ENCODE measurements at places on chromosomes 3 and 15.

DNA sequence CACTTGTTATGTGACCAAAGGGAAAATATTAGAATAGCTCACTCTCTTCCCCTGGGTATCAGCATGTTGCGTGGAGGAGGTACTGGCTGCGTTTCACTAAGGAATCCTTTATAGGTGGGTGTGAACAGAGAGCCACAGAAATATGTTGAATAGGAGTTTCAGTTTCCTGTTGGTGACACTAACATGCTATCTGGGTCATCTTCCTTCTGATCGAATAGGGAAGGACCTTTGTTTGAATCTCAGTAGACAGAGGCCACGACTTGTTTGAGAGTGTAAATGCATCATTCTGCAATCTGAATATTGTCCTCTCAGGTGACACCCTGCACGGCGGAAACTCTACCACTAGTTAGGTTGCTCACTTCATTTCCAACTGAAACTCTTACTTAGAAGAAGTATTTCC, 157.9 kb upstream of the SLC2A2 start:
- DNase-seq, result peak; percentile 7

GRCh38 chr3:39443530-39443929, 23.9 kb upstream of the MOBP start:
- DNase-seq, result no peak

DNA sequence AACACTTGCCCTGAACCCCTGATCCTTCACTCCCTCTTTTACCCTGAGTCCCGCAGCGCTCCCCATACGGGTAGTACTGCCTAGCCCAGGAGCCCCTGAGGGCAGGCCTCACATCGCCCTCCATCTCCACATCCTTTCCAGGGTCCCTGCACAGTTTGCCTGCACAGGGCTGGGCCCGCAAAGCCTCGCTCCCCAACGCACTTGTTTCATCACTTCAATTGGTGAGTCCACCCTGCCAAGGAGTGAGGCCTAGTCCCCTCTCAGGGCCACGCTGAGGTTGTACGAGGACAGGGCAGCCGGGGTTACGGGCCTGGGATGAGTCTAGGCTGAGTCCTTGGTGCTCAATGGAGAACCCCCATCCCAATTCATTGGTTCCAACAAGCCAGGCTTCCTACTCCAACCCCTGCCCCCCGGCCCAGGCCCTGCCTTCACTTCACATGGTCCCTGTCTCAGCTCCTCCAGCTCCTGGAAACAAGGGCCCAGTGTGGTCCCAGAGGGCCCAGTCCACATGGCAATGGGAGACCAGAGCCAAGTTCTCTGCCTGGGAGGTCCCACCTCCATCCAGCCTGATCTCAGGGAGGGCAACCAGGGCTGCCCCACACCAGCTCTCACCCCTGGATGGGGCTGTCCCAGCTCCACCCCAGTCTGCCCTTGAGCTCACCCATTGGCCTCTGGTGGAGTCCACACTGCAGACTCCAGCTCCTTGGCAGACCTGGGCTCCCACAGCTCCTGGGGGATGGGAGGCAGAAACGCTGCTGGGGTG, 12.4 kb upstream of the CLK3 start:
- no peak for DNase-seq

DNA sequence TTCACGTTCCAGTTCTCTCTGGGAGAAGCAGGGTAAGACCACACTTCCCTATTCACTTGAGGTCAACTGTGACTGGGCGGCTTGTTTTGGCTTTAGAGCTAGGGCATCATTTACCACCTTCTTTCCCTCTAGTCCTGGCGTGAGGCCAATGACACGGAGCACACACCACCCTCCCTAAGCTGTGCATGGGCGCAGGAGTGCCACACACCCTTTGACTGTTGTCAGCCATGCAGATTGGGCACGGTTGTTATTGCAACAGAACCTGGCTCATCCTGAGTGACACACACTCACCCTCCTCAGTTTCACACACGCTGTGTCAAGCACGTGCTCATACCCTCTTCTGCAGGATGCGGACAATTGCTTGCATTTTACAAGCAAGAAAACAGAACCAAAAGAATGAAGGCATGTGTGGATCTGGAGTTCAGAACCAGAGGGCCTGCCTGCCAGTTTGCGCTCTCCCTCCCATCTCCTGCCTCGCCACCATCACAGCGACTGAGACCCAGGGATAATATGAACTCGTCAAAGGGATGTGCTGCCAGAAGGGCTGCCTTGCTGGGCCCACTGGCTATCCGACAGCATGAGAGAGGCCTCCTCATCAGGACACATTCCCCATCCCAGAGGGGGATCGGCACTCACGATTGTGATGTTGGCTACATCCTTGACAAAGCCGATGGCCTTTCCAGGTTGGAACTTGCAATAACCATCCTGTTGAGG, 17.6 kb downstream of the CTSH start:
- DNase-seq, result no peak

DNA sequence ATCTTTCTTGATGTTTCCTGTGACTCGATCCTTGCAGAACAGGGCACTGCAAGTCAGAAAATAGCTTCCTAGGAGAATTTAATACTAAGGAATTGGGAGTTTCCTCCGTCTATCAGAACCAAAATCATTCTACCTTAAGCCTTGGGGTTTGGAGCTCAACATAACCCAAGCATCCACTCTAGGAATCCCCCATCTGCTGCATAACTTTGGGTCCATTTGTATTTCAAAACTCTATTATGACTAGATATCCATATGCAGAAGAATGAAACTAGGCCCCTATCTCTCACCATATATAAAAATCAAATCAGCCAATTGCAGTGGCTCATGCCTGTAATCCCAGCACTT, 61.7 kb upstream of the AKAP13 start:
- no peak for DNase-seq

GRCh38 chr3:51703068-51703760, 3.7 kb upstream of the GRM2 start:
- DNase-seq, result no peak

GRCh38 chr15:47971637-47972036, 149.2 kb upstream of the SLC24A5 start:
- DNase-seq, result no peak

- no peak for DNase-seq
These were observed 11.9 kb upstream of the LEKR1 start for GRCh38 chr3:156814295-156814694.

- no peak for DNase-seq
These were observed 8.4 kb upstream of the NR2C2 start for GRCh38 chr3:14938954-14939353.

DNA sequence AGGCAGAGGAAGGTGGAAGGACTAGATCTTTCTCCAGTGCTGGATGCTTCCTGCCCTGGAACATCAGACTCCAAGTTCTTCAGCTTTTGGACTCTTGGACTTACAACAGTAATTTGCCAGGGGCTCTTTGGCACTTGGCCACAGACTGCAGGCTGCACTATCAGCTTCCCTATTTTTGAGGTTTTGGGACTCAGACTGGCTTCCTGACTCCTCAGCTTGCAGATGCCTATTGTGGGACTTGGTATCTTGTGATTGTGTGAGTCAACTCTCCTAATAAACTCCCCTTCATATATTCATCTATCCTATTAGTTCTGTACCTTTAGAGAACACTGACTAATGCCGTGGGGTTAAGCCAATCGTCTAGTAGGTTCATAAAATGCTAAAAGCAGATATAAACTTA, 8.8 kb upstream of the B3GNT5 start:
- no peak for DNase-seq

DNA sequence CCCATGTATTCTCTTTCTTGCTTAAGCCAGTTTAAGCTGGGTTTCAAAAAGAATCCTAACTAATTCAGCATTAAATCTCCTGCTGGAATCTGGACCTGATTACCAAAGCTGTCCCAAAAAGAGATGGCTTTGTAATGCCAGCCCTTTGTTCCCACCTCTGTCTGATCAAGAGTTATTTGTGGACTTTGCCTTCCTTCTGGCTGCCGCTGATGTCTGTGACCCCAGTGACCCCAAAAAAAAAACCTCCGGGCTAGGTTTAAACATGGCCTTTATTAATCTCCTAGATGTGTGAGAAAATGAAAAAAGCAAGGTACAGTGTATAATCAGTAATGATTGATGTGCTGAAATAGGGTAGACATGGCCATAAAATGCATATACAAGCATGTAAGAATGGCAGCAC, 20.7 kb downstream of the CRYGS start:
- no peak for DNase-seq

- DNase-seq, result peak; percentile 71
These were observed 6.7 kb upstream of the PSTPIP1 start for GRCh38 chr15:76987896-76988860.

- DNase-seq, result peak; percentile 96
These were observed at the start of gene CAPN7 for GRCh38 chr3:15205934-15206661. TSS of gene CAPN7 (plus strand) at chr3:15206246. CDS start at chr3:15206496, 250 bp downstream.

GRCh38 chr3:72485641-72486040, 362.6 kb downstream of the SHQ1 start:
- DNase-seq, result no peak

- peak; percentile 64 for DNase-seq
These were observed 40.5 kb downstream of the SH3BP5 start for GRCh38 chr3:15291589-15292541.
